Fibroblast of skin of right biceps (primary cell): ENCODE measurements at places on chromosomes 16 and 17.

DNA sequence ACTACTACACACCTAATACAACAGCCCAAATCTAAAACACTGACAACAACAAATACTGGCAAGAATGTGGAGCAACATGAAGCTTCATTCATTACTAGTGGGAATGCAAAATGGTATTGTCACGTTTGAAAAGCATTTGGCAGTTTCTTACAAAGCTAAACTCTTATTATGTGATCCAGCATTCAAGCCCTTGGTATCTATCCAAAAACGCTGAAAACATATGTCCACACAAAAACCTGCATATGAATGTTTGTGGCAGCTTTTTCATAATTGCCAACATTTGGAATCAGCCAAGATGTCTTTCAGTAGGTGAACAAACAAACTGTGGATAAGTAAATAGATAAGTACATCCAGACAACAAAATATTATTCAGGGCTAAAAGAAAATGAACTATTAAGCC is 501.1 kb upstream of the KIF2B start:
- no peak for DNase-seq

GRCh38 chr16:22871861-22872260 is 57.9 kb downstream of the HS3ST2 start:
- no peak for DNase-seq

DNA sequence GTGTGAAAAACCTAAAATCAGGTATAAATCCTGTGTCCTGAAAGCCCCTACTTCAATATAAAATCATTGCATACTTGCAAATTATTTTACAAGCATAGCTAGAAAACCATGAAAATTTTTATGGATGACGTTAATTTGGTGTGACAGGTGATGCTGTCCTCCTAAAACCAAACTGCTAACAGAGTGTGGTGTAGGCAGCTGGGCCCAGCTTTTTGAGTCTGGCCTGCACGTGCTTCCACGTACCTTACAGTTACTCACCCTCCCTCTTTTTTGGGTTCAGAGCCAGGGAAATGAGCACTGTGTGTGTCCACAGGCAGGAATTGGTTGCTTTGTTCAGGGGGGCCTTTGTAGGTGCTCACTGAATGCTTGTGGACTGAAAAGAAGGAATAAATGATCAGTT is 36.4 kb downstream of the CLEC16A start:
- no peak for DNase-seq

DNA sequence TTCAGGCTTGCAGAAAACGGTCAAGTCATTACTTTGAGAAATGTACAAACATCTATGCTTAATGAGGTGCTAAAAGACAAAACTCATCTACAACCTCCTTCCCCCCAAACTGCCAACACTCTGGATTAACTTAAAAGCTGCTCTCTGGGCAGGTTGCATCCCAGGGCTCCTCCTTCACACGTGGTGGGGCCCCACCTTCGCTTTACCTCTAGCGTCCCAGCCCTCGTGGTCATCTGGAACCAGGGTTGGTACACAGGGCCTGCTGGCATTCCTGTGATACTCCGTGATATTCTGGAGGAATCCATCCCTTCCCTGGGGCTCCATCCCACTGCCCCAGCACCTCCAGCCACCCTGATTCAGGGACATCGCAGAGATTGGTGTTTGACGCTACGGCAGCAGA is 4.8 kb downstream of the METRNL start:
- no peak for DNase-seq

GRCh38 chr16:52465711-52466267 is 81.2 kb downstream of the TOX3 start:
- DNase-seq, result no peak

DNA sequence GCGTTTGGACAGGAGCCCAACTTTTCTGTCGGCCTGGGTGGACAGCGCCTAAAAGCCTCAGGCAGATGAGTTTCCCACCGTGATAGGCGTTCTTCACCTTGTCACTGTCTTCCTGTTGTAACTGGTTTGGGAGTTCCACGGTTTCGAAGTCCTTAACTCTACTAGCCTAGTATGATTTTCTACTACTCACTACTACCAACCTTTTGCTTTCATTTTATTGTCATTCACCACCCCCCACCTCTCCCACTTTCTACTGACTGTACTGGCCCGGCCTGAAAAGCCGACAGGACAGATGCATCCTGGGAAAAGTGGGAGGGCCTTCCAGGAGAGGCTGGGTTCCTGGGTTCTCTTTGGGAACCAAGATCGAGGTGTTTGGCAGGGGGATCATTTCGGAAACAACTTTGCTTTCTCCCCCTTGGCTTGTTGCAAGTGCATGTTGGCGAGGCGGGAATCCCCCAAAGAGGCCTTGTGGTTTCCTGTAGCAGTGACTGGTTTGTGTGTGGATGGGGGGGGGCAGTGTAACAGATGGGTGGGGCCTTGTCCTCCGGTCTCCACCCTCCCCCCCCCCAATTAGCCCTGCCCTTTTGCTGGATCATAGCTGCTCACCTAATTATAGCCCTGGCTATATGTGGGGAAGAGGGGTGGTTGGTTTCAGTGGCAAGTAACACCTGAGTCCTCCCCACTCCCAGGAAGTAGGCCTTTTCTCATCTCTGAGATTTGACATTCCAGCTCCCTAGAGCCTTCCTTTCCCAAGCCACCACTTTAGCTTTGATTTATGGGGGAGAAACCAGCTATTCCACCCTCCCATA is 1.4 kb downstream of the EIF5A start:
- peak; percentile 82 for DNase-seq

- no peak for DNase-seq
Measured at GRCh38 chr17:59046192-59046591, 60.5 kb downstream of the TRIM37 start.

- DNase-seq, result peak; percentile 61
Measured at GRCh38 chr16:30368122-30368791, 2.0 kb downstream of the TBC1D10B start.

GRCh38 chr16:5070431-5071186 is 1.0 kb upstream of the ALG1 start:
- DNase-seq, result no peak

DNA sequence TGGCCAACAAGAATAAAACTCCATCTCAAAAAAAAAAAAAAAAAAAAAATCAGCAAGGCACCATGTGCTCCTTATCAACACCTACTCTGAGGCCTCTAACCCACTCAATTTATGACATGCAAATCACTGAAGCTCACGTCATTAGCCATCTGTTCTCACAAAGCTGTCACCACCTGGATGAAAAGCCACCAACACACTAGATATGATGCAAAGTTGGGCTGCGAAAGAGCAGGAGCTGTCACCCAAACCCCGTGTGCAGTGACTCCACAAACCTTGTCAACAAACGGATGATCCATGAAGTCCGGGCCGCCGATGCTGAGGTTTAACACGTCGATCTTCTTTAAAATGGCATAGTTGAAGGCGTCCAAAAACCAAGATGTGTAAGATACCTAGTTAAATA is 25.3 kb downstream of the MBTPS1 start:
- peak; percentile 14 for DNase-seq
